Neuronal stem cell (in vitro differentiated cells): ENCODE measurements at places on chromosomes 1 and 21.
A peak's percentile ranks its signal among the peaks of the same experiment; 100 is the strongest.

GRCh38 chr1:86950712-86951419 is 36.4 kb downstream of the HS2ST1 start:
- DNase-seq = no peak

DNA sequence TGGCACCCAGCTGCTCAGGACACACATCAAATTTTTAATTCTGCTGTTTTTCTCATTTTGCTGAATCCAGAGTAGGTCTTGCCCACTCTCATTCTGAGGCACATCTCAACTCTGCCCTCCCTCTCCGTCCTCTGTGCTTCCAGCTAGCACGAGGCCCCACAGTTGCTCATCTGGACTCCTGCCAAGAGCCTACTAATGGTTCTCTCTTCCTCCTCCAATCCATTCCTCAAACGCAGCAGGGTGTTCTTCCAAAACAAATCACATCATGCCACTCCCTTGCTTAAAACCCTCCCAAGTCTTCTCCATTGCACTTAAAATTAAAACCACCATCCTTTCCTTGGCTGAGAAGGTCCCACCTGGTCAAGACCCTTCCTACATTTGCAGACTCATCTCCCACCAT is 49.8 kb upstream of the SCAF4 start:
- no peak for DNase-seq

DNA sequence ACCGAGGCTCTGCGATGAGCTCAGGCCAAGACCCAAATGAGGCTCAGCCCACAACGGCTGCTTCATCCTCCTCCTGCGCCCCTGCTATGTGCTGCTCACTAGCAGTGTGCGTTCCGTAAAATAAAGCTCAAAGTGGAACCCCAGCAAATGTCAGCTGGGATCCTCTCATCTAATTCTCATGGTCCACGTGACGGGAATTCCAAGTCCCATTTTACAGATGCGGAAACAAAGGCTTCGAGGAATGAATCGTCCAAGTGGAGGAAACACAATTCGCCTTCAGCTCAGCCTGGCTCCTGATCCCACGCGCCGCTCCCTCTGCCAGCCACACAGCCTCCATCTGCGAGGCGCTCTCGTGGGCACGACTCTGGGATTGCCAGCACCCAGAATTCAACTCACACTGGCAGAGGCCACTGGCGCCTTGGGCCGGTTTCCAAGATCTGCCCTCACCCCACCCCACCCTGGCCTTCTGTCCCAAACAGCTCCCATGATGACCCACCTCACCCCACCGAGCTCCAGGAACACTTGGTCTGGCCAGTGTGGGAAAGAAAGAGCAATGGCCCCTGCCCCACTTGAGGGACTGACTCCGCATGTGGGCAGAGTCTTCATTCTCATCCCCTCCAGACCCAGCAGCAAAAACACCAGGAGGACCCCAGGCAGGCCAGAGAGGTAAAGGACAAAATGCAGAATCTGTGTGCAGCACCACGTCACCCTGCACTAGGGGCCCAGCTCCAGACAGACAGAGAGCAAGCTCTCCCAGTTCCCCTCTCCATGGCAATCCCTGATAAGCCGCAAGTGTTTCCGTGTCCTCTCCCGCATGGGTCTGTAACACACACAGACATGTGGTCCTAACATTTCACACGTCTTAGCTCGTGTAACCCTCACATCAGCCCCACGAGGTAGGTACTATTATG is 10.5 kb downstream of the CASZ1 start:
- DNase-seq = no peak

DNA sequence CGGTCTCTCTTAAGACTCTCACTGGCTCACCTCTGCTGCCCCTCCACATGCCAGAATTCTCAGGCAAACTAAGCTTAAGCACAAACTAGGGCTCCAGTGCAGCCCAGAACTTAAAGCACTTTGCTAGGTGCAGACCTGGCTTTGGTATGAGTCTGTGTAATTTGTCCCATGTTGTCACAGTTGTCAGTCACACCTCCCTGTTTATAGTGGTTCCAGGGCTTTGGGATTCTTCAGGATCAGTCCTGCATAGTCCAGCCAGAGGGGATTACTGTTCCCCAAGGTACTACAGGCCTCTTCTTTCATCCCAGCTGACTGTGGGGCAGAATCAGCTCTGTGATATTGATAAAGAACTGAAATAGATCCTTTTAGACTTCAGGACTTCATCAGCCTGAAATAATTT is 105.0 kb upstream of the UBE2U start:
- no peak for DNase-seq

DNA sequence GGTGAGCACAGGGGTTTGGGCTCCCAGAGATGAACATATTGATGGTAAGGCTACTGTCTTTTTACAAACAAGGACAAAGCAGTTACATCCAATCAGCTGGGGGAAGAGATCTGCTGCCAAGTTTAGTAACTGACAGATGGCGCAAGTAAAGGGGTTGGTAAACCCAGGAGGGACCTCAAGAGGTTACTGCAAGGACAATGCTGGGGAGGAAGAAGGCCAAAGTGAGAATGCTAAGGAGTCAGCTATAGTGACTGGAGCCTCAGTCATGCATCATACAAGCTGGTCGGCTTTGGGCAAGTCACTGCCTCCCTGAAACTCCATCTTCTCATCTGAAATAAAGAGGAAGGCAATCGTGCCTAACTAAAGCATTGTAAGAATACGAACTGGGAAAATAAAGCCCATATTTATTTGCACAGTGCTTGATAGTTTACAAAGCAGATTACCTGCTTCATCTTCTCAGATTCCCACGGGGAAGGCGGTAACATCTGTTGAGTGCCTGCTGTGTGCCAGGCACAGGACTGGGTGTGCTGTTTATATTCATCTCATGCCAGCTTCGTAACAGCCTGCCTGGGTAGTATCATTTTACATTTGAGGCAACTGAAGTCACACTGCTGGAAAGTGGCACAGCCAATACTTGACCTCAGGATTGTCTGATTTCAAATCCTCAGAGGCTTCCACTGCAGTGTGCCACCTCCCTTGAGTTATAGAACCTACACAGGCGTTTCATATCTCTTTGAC is 114.8 kb downstream of the BEND5 start:
- no peak for DNase-seq

GRCh38 chr1:186605762-186606350 is 74.4 kb downstream of the PTGS2 start:
- DNase-seq = peak; percentile 50

DNA sequence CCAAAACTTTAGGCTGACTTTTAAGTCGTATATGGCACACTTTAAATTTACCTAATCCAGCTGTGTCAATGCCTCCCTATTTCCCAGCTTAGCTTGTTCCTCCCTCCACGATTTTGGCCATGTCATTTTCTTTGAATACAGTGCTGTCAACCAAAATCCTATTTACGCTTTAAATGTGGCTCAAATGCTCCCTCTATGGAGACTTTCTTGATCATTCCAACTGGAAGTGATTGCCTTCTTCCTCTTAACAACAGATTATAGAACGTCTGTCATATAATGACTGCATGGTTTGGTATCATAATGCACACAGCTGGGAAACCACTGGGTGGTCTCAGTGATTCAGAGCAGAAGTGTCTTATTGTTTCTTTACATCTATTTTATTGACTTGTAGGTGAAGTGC is 18.9 kb upstream of the BATF3 start:
- no peak for DNase-seq

DNA sequence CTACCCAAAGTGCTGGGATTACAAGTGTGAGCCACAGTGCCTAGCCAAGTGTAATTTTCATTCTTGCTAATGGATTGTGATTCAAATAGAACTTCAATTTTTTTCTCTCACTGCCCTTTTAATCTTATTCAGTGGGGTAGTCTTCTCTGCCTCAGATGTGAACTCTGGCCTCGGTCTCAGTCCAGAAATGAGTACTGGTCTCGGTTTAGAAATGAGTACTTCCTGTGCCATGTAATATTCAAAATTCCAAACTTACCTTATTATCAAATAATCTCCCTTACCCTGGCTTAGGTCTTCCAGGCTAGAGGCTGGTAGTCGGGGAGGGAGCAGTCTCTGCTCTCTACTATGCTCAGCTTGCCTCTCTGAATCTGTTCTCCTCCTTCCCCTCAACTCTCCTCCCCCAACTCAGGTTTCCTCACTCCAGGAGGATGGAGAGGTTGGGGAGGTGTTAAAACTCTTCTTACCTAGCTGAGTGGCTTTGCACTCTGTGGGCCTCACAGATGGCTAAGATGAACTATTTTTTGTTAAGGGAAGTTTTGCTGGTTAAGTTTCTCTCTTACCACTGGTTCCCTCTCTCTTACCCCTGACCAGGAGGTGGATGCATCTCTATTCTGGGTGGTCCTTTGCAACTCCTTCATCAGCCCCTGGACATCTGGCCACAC is 4.8 kb upstream of the SLAMF9 start:
- DNase-seq = no peak

DNA sequence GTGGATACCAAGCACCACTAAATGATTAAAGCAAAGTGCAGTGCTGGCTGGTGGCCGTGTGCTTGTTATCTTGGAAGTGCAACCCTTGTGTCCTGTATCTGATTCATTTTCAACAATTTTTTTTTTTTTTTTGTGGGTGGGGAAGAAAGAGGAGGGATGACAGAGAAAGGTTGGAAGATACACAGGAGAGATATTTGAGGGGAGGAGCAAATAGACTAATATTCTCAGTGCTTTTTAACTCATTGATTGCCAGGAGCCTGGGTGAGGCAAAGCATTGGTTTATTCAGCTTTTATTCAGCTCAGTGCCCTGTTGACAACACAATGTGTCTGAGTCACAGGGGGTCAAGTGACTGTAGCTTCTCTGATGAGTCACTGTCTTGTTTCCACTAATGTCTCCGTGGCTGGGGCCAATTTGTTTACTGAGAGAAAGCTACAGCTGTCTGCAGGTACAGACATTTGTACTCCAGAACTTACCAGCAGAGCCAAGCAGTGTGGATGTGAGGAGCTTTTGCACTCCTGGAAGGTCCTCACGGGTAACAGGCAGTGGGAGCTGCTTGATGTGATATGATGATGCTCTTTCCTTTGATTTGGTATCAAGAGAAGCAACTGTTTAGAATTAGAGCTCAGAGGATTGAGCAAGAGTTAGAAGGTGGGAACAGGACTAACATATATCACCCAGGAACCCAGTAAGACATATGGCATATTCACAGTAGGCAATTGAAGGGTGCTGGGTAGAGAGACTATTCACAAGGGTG is 23.6 kb upstream of the DNM3 start:
- no peak for DNase-seq

DNA sequence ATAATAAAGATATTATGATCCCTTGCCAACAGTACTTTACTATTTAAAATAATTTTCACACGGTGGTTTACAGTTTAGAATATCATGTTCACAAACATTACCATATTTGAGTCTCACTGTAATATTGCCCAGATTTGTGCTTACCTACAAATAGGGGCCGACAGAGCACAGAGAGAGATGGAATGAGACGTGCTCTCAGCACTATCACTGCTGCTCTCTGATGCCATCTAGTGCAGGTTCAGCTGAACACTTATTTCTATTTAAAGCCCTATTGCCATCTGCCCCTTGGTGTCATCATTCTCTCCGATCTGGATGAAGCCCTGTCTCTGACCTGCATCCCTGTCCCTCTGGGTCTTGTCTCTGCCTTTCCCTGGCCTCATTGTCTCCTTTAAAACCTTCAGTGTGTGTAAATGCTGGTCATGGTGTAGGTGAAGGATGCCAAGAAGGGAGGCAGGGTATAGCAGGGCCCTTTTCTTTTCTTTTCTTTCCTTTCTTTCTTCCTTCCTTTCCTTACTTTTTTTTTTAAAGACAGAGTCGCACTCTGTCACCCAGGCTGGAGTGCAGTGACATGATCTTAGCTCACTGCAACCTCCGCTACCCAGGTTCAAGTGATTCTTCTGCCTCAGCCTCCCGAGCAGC is 6.9 kb upstream of the GPATCH4 start:
- DNase-seq = no peak

GRCh38 chr1:221690858-221691257 is 51.0 kb downstream of the DUSP10 start:
- no peak for DNase-seq

- no peak for DNase-seq
These were observed 170.8 kb downstream of the ZSCAN20 start for GRCh38 chr1:33643216-33643615.

- no peak for DNase-seq
These were observed 22.8 kb downstream of the TMCO4 start for GRCh38 chr1:19776933-19777332.

DNA sequence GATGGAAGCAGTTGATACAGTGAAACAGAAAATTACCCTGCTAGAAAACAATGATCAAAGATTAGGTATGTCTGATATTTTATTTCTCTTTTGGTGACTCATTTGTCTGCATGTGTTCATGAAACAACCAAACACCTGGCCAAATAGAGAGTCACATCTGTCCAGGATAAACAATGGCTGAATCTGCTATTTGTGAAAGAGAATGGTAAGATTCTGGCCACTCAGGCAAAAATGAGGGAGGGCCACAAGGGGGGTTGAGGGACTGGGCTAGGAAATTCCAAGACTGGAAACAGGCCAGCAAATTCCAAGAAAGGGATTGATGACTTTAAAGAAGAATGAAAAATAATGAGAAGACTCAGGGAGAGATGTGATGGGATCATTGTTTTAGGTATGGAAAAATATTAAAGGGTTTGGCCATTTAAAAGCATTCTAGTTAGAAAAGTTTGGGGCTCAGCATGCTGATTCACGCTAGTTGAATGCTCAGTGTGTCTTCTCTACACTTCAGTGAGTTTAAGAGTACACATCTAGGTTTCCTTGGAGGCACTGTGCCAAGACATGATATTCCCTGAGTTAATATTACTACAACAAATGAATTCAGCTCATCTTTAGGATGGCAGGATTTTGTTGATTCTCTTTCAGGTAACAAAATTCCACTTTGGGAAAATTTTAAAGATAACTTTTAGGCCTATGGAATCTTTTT is 44.9 kb downstream of the TRAF5 start:
- DNase-seq = no peak

DNA sequence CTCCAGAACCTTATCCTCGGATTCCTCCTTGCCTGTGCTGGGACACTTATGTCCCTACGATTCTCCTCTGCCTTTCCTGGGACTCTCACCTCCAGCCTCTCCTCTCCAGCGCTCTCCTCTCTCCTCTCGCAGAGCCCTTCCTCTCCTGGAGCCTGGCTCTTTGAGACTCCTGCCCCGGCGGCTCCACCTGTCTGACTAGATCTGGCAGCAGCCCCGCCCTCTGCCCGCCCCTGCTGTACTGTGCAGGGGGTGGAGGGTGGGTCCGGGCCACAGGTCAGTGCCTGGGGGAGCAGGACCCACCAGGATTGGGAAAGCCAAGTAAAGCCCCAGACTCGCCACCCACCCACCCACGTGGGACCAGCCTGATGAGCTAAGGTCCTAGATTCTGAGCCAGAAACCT is 1.6 kb downstream of the ELOVL1 start:
- no peak for DNase-seq

DNA sequence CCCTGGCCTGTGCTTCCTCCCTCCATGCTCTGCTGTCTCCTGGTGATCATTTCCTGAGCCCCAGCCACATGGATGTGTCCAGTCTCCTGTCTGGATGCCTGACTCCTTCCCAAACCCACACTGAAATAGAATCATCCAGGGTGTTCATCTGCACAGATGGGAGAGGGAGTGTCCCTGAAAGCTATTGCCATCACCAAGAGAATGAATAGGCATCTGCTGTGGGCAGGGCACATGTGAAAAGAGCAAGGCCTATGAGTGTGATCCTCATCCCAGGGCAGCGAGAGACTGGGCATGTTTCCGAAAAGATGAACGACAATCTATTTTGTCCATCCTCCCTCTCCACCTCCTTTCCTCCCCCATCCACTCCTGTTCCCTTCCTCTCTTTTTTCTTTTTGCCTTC is 5.0 kb downstream of the IGSF21 start:
- DNase-seq = no peak

GRCh38 chr1:66739401-66740157 is 12.7 kb upstream of the DYNLT5 start:
- no peak for DNase-seq
